ENCODE measurements at places on chromosomes 11 and 22.

DNA sequence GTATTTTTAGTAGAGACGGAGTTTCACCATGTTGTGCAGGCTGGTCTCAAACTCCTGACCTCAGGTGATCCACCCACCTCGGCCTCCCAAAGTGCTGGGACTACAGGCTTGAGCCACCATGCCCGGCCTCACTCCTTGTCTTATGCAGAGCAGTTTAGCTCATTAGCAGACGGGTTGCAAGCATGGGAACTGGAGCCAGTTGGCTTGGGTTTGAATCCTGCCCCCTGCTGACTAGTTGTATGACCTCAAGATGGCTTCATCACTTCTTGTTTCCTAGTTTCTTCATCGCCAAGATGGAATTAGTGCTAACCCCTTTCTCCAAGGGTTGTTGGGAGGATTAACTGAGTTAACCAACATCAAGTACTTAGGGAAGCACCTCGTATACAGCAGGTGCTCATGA lies 23.4 kb upstream of the RASD2 start:
- no peak for DNase-seq

GRCh38 chr11:94112206-94112953 lies 16.3 kb upstream of the PANX1 start:
- DNase-seq: no peak

GRCh38 chr11:117514256-117514655 lies 186.6 kb downstream of the CEP164 start:
- no peak for DNase-seq

- peak; percentile 49 for DNase-seq
These were observed 80.7 kb upstream of the PPARA start for GRCh38 chr22:46069521-46070214.

DNA sequence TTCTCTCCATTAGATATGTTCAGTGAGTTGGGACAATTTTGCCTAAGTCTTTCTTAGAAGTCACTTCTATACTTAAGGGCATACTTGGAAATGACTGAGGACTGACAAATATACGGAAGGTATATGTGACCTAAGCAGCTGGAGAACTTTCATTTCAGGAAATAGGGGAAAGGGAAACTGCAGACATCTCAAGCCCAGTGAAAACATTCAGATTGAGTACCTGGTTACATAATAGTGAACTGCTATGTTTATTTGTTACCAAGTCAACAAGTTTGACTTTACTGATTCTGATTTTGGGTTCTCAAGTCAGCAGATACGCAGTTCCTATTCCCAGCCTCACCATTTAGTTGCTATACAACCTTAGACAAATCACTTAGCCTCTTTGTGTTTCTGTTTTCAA lies 1173.9 kb downstream of the LRRC4C start:
- no peak for DNase-seq

GRCh38 chr22:50299785-50300619 lies 7.4 kb downstream of the PLXNB2 start:
- no peak for DNase-seq

DNA sequence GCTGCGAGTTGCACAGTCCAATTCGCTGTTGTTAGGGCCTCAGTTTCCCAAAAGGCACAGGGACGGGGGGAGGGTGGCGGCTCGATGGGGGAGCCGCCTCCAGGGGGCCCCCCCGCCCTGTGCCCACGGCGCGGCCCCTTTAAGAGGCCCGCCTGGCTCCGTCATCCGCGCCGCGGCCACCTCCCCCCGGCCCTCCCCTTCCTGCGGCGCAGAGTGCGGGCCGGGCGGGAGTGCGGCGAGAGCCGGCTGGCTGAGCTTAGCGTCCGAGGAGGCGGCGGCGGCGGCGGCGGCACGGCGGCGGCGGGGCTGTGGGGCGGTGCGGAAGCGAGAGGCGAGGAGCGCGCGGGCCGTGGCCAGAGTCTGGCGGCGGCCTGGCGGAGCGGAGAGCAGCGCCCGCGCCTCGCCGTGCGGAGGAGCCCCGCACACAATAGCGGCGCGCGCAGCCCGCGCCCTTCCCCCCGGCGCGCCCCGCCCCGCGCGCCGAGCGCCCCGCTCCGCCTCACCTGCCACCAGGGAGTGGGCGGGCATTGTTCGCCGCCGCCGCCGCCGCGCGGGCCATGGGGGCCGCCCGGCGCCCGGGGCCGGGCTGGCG lies at the start of gene BCR:
TSS of gene BCR (plus strand) at position 209 of the 592 bp plus-strand sequence. CDS start 452 bp downstream, outside the sequence.
- DNase-seq: peak; percentile 64

DNA sequence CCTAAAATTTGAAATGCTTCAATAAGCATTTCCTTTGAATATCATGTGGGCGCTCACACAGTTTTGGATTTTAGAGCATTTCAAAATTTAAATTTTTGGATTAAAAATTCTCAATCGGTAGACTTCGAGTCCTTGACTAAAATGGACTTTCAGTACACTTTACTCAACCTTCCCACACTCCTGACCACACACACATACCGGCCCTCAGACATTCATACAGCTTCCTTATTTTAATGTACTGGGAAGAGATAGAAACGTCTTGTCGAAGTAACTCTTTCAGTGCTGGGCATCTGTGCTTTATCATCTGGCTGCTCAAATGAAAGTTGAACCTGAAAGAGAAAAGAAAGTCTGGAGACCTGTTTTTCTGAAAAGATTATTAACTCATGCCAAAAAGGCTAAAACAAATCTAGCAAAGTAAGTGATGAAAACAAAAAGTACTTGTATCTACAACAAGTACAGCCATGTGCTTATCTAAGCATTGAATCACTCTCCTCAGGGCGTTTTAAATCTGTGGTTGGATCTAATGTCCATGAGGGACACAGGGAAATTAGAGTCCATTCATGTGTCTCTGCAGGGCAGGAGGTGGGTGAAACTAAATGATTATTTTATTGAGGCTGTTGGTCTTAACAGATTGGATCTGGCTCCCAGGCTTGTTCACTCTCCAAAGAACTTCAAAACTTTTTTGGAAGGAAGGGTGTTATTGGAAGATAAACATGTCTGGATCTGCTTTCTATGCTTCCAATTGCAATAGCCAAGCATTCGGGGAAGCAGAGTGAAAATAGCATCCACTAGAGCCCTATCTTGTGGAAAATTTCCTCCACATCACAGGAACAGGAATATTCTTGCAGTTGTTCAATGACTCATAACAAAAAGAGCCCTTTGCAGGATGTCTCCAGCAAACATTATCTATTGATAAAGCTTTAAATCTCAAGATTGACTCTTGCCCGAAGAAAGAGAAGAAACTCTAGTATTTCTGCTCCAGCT lies 47.0 kb downstream of the CARD18 start:
- DNase-seq: no peak

GRCh38 chr22:24231706-24232105 lies 13.2 kb downstream of the GGT5 start:
- DNase-seq: no peak

- no peak for DNase-seq
These were observed 218.2 kb upstream of the CARD18 start for GRCh38 chr11:105357764-105358163.

DNA sequence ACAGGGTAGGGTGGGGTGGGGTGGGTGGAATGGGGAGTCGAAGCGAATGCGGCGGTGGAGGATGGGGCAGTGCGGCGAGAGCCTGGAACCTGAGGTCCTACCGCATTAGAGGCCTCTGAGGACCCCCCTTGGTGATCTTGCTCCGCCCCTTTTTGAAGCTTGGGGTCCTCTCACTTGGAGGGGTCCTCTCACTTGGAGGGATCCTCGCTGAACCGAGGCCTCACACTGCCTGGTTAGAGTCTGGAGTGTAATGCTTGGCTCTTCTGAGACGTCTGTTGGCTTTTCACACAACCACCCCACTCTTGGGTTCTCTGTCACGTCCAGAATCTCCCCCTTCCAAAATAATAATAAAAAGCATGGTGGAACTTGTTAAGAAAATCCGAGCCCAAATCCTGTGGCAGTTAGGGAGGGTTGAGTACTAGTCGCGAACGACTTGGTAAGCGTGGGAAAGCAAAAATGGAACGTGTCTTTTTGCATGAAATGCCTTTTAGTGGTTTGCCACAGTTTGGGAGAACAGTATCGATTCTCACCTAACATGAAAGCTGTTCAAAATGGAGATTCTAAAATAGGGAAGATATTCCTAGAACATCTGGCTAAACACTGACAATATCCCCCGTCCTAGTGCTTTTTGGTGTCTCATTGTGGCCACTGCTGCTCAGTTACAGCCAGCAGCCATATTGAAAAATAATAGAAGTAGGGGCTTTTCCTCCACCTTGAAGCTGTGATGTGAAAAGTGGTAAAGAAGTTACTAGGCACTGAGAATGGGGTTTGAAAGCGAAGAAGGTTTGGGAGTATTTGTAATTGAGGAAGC lies 822 bp downstream of the RBX1 start:
- DNase-seq: no peak

- DNase-seq: no peak
These were observed 19.0 kb upstream of the TXNRD2 start for GRCh38 chr22:19960491-19961200.

GRCh38 chr11:67504950-67505581 lies at the start of gene PITPNM1:
TSS of gene PITPNM1 (minus strand) at chr11:67505363. CDS start at chr11:67504180, 1,183 bp downstream.
- DNase-seq: peak; percentile 83

GRCh38 chr11:130526846-130527245 lies 78.4 kb downstream of the ADAMTS15 start:
- DNase-seq: no peak

DNA sequence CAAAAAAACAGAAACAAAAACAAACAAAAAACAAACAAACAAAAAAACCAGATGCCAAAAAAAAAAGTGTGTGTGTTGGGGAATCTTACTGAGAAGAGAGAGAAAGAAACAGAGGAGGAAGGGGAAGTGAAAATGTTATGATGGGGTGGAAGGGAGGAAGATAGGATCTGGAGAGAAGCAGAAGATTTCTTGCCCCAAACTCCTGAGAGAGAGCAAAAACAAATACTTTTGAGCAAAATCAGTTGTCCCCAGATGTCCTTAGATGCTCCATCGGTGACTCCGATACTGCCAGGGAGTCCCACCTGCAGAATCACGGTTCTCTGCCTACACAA lies 19.9 kb upstream of the GRAMD1B start:
- no peak for DNase-seq

- no peak for DNase-seq
These were observed 43.7 kb downstream of the MAML2 start for GRCh38 chr11:96299155-96299888.

- no peak for DNase-seq
These were observed 12.3 kb downstream of the MPEG1 start for GRCh38 chr11:59200423-59200746.

DNA sequence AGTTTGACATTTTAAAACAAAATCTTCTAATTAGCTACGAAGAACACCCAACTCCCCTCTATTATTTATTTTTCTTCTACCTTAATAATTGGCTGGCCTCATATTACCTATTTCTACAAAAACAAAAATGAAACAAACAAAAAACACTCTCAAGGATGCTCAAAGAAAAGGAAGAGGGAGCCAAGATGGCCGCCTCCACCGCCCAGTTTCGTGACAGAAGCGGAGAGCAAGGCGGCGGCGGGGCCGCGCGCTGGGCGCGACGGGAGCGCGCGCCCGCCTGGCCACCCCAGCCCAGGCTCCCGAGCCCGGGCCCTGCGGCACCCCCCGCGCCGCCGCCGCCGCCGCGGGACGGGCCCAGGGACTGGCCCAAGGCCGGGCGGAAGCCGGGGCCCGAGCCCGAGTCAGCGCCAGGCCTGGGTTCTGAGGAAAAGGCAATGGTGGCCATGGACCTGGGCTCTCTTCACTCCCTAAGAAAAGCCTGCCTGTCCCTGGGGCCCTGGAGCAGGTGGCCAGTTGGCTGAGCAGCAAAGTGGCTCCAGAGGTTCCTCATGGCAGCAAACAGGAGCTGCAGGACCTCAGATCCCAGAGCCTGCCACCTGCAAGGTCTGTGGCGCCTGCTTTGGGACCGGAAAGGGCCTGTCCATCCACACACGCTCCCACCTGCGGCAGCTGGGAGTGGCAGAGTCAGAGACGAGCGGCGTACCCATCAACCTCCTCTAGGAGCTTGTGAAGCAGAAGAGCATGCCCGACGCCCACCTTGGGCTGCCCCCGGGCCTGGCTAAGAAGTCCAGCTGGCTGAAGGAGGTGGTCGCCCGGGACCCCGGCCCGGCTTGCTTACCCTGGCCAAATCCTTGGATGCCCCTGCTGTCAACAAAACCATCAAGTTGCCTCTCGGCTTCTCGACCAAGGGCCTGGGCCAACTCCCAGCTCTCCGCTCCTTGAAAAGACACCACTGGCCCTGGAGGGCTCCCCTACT lies 543.2 kb upstream of the CCDC179 start:
- DNase-seq: no peak

DNA sequence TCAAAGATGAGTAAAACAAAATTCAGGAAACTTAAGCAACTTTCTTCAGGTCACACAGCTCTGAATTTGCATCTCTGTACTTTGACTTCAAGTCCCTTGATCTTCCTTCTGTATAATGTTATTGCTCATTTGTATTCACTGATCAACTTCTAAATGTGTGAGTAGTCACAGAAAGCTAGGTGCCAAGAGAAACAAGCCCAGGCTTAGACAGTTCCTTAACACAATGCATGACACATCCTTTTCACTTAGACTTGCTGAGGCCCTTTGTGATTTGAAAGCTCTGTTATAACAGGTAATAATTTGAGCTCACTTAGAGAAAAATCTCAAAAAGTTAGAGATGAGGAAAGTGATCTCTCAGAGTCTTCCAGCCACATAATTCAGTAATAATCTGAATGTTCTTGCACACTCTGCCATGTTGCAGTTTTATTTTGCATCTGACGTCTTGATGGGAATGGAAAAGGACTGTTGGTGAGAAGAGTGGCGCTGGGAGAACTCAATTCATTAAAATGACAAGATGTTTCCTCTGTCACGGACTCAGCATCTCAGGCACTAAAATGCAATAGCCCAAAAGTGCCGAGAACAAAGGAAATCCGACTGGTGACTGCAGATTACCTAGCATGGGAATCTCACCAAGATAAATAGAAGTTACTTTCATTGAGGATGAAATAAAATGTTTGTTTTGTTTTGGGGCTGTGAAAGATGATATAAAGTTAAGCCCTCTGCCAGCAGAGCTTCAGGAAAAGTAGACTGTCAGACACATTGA lies 665.3 kb downstream of the OPCML start:
- no peak for DNase-seq

- peak; percentile 36 for DNase-seq
These were observed at the start of gene ELMOD1 for GRCh38 chr11:107590460-107591377. TSS of gene ELMOD1 (plus strand) at chr11:107591147. CDS start at chr11:107618190, 27,043 bp downstream.

GRCh38 chr11:1536065-1536843 lies 35.8 kb downstream of the DUSP8 start:
- no peak for DNase-seq

GRCh38 chr11:17250561-17251350 lies 25.8 kb upstream of the NUCB2 start:
- no peak for DNase-seq

DNA sequence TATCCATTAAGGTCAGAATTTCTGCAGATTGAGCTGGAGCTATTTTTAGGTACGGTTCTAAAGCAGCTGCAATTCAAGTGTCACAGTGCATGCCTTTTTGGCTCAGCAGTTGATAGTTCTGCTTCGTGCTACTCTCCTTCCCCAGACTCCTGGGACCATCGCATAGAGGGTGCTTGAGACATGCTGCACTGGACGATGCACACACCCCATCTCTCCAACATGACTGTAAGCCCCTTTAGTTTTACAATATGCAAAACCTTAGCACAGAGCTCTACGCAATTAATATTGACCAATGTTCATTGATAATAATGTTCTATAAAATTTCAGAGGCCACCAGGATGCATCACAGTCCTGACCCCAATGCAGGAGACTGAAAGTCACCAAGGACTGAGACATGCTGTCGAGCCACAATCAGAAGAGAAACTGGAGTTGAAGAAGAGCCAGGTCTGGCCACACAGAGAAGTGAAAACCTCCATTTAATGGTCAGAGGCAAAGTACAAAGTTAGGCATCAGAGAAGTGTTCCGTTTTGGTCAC lies 120.9 kb upstream of the ZC3H12C start:
- DNase-seq: no peak
